ENCODE measurements at places on chromosomes 2 and 18.

GRCh38 chr18:58714259-58714658, 43.0 kb downstream of the MALT1 start:
- no peak for DNase-seq

GRCh38 chr2:143675021-143675420, 545.8 kb downstream of the ARHGAP15 start:
- no peak for DNase-seq

- no peak for DNase-seq
Observed at GRCh38 chr2:172373766-172374165, 53.6 kb upstream of the ITGA6 start.

- DNase-seq: no peak
Observed at GRCh38 chr2:89833116-89833779, 1141.8 kb downstream of the RPIA start.

Measured in neuronal stem cell (in vitro differentiated cells).